ENCODE measurements at places on chromosomes 5 and 9. TPM values are rescaled to one million over a fixed set of nuclear protein-coding genes. Genes with fewer than 3 reads are reported as not detected.

GRCh38 chr5:172441262-172441751 lies 13.0 kb downstream of the SH3PXD2B start:
- DNase-seq, result no peak

GRCh38 chr9:98781588-98782383 lies 14.6 kb downstream of the ANKS6 start:
- DNase-seq, result peak; percentile 74

The BTNL8 gene
- not detected for total RNA-seq

DNA sequence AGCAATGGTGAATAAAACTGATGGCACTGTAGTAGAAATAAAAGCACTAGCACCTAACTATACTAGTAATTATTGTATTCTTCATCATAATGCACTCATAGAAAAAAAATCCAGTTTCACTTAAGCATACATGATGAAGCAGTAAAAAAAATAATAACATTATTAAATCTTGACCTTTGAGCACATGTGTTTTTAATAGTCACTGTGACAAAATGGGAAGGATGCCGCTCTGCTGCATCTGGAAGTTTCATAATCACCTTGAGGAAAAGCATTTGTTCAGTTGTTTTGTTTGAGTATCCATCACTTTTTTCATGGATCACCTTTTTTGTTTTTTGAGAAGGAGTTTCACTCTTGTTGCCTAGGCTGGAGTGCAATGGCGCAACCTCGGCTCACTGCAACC lies 13.2 kb downstream of the OR2K2 start:
- DNase-seq, result no peak

The HAVCR2 gene
- 0.17 TPM for total RNA-seq

DNA sequence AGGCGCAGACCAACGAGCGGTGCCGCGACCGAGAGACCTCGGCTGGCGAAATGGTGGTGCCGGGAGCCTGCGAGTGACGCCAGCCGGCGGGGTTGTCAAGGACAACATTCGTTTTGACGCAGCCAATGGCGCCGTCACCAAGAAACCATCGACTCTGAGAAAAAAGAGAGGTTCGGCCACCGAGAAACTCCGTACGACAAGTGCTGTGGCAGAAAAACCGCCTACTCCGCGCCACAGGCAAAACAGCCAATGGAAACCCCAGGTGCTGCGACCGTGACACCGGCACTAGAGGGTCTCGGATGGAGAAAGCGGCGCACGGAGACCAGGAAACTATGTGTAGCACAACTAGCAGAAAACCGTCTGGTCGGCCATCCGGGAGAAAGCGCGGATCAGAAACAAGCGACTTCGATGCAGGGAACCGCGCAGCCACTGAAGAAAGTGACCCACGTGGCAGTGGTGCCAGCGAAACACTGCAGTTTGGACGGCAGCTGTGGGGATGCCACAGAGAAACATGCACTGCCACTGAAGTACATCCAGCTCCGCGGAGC lies 88.8 kb downstream of the ANXA2R start:
- DNase-seq, result no peak

Data from Calu3 (cell line).